ENCODE measurements at places on chromosomes 13 and 19.

GRCh38 chr19:2246801-2247361 lies 2.2 kb upstream of the AMH start:
- no peak for DNase-seq

GRCh38 chr19:29681422-29682235 lies 16.4 kb downstream of the PLEKHF1 start:
- DNase-seq = no peak

DNA sequence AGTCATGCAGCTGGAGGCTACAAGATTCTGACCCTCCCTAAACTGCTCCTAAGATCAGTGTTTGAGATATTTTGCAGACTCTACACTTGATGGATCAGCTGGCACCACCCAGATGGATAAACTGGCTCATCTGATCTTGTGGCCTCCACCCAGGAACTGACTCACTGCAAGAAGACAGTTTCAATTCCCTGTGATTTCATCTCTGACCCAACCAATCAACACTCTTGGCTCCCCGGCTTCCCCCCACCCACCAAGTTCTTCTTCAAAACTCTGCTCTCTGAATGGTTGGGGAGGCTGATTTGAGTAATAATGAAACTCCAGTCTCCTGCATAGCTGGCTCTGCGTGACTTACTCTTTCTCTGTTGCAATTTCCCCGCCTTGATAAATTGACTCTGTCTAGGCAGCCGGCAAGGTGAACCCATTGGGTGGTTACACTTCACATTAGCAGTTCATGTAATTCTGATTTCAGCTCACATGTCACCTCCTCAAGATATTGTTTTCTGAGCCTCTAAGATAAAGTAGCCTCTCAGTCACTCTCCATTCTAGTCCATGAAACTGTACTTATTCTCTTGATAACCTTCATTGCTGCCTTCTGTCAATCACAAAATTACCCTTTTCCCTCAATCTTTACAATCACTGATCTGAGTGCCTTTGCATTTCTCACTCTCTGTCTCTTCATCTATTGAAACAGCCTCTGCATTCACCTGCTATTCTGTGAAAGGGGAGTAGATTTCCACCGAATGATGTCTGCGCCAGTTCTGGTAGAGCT lies 9.9 kb upstream of the FPR3 start:
- peak; percentile 98 for DNase-seq

GRCh38 chr19:18980432-18981020 lies 39.5 kb upstream of the HOMER3 start:
- no peak for DNase-seq

DNA sequence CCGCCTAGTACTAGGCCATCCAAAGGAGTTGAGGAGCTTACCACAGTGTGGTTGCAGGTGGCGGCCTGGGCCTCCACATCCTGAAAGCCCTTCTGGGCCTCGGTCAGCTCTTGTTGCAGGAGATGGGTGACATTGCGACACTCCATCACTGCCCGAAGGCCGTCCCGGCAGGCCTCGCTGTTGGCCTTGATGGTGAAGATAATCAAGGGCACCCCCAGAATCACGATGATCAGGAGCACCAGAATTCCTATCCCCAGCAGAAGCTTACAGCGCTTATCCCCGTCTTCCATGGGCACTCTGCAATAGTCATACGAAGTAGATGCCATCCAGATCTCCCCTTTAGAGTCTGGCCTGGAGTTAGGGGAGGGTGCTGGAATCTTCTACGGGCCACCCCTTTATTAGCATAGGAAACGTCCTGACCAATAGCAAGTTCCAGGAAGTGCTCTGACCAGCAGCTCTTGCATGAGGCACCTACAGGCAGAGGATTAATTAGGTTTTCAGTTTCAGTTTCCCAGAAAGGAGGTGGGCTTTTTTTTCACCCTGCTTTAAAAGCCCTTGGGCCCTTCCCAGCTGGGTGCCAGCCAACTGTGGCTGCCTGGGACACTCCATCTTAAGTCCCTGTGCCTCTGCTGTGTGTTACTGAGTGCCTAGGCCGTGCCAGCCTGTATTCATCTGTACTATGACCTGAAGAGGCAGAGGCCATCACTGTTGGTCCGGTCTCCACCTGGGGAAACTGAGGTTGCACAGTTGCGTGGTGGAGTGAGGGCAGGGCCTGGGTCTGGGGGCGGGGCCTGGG lies at the start of gene BST2:
Gene BST2, minus strand, starts transcription at position 381 of the 796 bp plus-strand sequence. Its CDS starts 55 bp downstream, at position 326.
- DNase-seq = peak; percentile 83

GRCh38 chr19:4567584-4568071 lies 8.1 kb upstream of the SEMA6B start:
- DNase-seq = peak; percentile 87

DNA sequence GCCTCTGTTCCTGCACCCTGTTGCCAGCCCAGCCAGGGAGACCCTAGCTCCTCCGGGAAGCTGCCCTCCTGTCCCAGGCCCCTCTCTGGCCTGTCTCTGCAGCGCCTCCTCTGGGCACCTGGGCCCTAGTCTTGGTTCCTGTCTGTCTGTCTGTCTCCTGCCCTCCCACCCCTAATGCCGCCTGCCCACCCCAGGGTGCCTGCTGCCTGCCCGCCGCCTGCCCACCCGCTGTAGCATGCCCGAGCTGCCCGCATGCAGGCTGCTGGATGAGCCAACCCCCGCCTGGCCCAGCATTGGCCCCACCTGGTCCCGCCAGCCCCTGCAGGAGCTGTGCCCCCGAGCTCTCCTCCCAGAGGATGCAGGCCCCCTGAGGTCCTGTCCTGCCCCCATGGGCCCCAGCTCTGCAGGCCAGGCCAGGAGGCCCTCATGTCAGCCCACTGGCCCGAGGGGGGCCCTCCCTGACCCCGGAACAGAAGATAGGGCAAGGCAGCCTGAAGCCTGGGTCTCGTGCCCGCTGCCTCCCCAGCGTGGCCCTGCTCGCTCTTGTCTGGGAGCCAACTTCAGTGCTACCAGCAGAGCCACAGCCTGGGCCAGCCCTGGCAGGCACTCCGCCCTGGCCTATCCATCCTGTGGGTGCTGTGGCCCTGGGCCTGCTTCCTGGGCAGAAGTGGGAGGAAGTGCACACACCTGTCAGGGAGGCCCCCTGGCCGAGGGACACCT lies 5.2 kb downstream of the MAP2K7 start:
- no peak for DNase-seq

- DNase-seq = no peak
Measured at GRCh38 chr19:371501-372168, 27.0 kb upstream of the MIER2 start.

DNA sequence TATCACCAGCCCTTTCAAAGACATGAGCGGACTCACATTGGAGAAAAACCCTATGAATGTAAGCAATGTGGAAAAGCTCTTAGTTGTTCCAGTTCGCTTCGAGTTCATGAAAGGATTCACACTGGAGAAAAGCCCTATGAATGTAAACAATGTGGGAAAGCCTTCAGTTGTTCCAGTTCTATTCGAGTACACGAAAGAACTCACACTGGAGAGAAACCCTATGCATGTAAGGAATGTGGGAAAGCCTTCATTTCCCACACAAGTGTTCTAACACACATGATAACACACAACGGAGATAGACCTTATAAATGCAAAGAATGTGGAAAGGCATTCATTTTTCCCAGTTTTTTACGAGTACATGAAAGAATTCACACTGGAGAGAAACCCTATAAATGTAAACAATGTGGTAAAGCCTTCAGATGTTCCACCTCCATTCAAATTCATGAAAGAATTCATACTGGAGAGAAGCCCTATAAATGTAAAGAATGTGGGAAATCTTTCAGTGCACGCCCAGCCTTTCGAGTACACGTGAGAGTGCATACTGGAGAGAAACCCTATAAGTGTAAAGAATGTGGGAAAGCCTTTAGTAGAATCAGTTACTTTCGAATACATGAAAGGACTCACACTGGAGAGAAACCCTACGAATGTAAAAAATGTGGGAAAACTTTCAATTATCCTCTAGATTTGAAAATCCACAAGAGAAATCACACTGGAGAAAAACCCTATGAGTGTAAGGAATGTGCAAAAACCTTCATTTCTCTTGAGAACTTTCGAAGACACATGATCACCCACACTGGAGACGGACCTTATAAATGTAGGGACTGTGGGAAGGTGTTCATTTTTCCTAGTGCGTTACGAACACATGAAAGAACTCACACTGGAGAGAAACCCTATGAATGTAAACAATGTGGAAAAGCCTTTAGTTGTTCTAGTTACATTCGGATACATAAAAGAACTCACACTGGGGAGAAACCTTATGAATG lies 17.6 kb downstream of the ZNF791 start:
- peak; percentile 8 for DNase-seq

DNA sequence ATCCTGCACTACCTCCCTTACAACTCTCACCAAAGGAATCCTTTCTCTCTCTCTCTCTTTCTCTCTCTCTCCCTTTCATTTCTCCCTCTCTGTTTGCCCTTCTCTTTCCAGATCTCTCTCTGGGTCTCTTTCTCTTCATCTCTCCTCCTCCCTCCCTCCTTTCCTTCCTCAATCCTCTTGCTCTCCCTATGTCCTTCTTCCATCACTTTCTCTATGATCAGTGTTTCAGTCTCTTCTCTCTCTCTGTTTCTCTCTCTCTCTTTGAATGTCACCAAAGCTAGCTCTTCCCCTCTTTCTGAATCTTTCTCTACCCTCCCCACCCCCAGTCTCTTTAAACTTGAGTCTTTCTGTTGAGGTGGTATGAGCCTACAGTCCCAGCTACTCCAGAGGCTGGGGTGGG lies 19.8 kb upstream of the KLK4 start:
- no peak for DNase-seq

- no peak for DNase-seq
Measured at GRCh38 chr13:73993661-73994060, 140.5 kb downstream of the KLF12 start.

GRCh38 chr13:39684531-39685137 lies 29.2 kb downstream of the COG6 start:
- DNase-seq = no peak

DNA sequence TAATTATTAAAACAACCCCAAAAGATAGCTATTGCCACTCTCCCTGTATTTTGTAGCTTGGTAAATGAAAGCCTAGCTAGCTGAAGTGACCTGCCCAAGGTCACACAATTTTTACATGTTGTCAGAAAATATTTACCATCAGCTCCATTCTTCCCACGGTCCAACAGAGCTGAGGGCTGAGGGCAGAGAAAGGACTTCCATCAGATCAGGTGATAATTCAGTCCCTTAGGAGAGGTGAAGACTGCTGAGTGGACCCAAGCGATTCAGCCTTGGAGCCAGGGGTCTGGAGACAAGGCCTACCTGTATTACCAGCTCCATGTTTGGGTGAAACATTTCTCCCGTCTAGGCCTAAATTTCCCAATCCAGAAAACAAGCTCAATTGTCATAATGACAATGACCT lies 149.5 kb upstream of the TSHZ3 start:
- no peak for DNase-seq

DNA sequence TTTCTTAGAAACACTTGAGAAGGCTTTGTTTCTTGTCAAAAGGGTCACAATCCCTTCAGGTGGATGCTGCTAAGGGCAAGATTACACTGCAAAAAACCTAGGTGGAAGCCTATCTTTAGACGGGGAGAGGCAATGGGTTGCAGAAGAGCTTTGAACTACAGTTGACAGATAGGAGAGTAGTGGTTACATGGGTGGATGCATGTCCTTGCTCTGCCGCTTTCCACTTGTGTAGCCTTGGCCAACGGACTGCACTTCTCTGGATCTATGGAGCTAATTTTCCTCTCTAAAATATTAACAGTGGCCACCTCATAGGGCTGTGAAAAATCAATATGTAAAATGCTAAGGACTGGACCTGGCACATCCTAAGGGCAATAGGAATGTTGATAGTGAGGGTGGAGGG lies 980 bp downstream of the BCKDHA start:
- no peak for DNase-seq

DNA sequence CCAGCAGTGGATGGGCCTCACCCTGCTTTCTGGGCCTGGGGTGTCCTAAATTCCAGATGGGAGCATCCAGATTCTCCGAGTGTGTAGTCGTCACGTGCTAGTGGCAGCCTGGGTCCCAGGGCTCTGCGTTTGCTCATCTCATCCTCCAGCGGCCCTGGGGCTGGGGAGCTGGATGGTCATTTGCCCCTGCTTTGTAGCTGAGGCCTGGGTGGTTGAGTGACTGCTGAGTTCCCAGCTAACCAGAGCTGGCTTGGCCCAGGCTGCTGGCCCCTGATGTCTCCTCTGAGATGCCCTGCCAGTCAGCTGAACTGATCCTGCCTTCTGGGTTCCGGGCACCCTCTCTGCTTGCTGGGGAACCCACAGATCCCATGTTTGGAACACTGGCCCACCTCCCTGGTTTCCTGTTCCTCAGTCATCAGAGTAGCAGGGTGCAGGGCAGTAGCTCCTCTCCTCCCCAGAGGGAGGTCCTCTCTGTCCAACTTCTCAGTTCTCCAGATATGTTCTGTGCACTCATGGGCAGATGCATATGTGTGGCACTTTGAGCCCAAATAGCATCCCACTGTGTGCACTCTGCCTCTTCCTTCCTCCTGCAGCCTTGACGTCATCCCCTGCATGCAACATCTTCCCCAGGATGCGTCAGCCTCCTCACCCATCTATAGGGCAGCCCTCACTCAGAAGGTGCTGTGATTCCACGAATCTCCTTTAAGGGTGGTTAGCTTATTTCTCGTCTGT lies 22.4 kb upstream of the CRTC1 start:
- peak; percentile 74 for DNase-seq

- no peak for DNase-seq
Measured at GRCh38 chr13:25117312-25117711, 21.4 kb downstream of the PABPC3 start.

DNA sequence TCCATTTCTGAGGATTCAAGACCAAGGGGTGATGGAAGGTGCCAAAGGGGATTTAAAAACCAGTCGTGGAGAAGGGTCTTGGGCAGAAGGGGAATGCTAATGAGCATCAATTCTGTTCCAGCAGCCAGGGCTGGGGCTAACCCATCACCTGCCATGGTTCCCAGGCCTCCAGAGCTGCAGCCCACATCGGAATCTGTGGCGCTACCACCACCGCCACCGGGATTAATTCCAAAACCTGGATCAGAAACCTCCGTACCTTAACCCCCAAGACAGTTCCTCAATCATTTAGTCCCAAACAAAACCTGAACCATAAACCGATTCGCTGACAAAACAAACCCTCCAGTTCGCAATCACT lies 583 bp downstream of the ZNF615 start:
- no peak for DNase-seq

- no peak for DNase-seq
Measured at GRCh38 chr19:2582984-2583956, 107.3 kb downstream of the GADD45B start.

- peak; percentile 80 for DNase-seq
Measured at GRCh38 chr13:46475541-46475991, 77.4 kb upstream of the LRCH1 start.

- DNase-seq = no peak
Measured at GRCh38 chr13:40187841-40188591, 478.4 kb downstream of the FOXO1 start.

GRCh38 chr13:80259159-80259558 lies 81.8 kb downstream of the SPRY2 start:
- no peak for DNase-seq

- DNase-seq = no peak
Measured at GRCh38 chr19:50792272-50793250, 2.3 kb downstream of the ACP4 start.

- no peak for DNase-seq
Measured at GRCh38 chr13:35699825-35700510, 223.5 kb upstream of the MAB21L1 start.

- DNase-seq = no peak
Measured at GRCh38 chr19:56261145-56261544, 11.4 kb upstream of the EDDM13 start.

GRCh38 chr19:41936416-41936850 lies 8.2 kb upstream of the ERFL start:
- no peak for DNase-seq

GRCh38 chr19:16435238-16435917 lies 36.4 kb downstream of the EPS15L1 start:
- DNase-seq = no peak

- DNase-seq = no peak
Measured at GRCh38 chr13:73742982-73743381, 391.2 kb downstream of the KLF12 start.
